ENCODE measurements at places on chromosomes 3 and 15.

DNA sequence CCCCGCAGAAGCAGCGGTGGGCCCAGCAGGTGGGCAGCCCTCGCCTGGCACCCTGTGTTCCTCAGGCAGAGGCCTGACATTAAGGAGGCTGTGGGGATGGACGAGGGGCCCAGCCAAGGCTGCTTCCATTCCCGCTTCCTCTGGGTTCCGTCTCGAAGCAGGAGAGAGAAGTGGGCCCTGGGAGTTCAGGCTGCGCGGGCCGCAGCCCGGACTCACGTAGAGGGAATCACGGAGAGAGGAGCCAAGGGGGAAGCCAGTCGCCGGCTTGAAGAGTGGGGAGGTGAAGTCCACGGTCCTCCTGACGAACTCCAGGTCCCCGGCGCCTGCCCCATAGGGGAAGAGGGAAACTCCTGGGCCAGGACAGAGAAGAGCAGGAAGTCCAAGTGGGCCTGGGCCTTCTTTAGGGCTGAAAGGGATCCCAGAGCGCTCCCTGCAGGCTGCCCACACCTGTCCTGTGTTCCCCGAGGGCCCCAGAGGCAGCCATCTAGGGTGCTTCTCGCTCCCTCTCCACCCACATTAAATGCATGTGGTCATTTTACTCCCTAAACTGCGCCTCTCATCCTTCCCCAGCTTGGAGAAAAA lies 37.7 kb downstream of the MUC4 start:
- DNase-seq = no peak

- no peak for DNase-seq
Observed at GRCh38 chr15:69802432-69802831, 295.3 kb downstream of the TLE3 start.

- no peak for DNase-seq
Observed at GRCh38 chr3:139830817-139831216, 104.2 kb upstream of the CLSTN2 start.

DNA sequence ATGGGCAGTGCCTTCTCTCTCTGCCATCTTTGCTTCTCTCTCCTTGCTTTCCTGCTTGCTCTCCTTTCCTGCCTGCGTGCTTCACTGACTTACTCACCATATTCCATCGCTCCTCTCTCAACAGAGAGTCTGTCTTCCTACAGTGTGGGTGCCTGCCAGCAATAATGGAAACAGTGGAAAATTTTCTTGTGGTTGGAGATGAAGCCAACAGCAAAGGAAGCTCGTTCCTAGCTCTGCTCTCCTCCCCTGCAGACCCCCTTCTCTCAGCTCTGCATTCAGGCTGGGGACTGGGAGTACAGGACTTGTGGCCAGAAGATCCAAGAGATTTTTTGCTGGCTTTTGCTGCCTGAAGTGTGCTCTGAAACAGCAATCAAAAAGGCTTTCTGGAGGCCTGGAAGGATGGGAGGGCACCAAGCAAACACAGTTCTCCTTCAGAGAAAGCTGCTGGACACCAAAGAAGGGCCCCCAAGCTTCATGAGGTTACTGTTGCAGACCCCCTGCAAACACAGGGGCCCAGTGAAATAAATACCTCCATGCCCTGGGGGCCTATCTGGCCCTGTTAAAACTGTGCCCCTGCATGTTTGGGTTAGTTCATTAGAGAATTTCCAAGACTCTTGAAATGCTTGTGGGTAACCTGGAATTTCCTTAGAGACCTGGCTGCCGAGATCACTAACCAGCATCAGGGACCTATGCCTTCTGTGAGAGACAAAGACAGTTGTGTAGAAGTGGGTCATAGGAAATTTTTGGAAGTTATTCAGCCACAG lies 149.9 kb upstream of the RASGRP1 start:
- no peak for DNase-seq

DNA sequence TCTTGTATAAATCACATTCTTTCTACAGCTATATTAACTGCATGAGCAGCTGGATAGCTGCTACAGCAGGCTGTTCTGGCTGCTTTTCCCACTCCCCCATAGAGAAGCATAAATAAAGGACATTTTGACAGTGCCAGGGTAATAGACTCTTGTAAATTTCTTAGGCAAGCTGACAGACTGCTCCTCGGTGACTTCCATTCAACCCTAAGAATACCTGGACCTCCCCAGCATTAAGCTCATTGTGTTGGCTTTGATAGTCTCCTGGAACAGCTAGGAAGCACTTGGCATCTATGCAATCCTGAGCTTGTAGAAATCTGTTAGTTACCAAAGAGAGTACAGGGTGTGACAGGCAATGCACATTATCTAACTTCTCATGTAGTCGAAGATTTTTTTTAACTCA lies 475.4 kb downstream of the AGBL1 start:
- no peak for DNase-seq

- DNase-seq = no peak
Observed at GRCh38 chr3:10674578-10674977, 141.4 kb upstream of the SLC6A11 start.

DNA sequence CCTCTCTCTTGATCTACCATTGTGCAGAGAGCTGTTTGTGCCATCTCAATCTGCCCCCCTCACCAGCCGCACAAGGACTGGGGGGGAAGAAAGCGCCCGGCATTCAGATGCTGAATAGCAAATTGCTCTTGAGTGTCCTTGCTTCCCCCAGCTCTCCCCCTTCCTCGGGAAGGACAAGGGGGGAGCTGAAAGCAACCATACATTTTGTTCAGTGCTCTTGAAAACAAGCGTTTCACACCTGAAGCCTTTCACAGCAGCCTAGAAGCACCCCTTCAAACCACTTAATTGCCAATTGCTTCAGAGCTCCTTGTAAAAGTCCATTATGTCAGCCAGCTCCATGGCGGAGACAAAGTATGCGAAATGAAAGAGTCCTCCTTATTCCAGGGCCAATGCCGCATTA lies 540.1 kb downstream of the NR2F2 start:
- no peak for DNase-seq

- DNase-seq = no peak
Observed at GRCh38 chr15:92633418-92633817, 22.2 kb downstream of the FAM174B start.

- DNase-seq = no peak
Observed at GRCh38 chr15:43403616-43404015, 32.7 kb downstream of the TUBGCP4 start.

DNA sequence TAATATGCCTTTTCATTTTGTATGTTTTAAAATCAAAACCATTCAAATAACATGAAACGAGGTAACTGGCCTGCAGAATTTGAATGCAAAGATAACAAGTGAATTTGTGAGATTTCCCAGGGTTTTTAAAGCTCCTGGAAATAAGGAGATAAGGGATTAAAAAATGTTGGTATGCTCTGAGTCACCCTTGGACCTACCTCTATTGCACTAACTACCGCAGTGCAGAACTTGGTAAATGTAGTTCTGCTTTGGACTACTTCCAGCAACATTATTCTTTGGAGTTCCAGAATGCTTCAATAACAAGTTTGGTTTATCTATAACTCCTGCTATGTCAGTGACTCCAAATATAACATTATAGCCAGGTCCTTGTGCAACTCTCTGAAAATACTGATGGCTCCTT lies 201.7 kb downstream of the GAP43 start:
- no peak for DNase-seq

- no peak for DNase-seq
Observed at GRCh38 chr3:71219744-71220638, 363.5 kb downstream of the FOXP1 start.

- no peak for DNase-seq
Observed at GRCh38 chr3:178457511-178457910, 78.7 kb upstream of the KCNMB2 start.

Measured in Kasumi-1 (cell line).